ENCODE measurements at places on chromosomes 5 and 9.

GRCh38 chr5:168962306-168962705 lies 338.6 kb downstream of the SLIT3 start:
- no peak for DNase-seq

DNA sequence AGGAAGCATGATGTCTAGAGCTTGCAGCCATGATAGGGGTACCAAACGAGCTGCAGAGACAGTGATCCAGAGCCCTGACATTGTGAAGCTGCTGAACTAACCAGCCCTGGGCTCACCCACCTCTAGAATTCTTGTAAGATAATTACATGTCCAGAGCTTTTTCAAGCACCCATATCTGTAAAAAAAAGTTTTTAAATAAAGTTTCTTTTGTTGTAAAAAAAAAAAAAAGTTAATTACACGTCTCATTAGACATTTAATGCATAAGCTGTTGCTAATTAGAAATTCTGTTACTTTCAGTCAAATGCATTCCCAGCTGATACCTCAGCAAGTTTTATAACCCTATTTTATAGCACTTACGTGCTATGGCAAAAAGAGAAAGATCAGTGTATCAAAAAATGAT lies 65.6 kb downstream of the C9orf85 start:
- no peak for DNase-seq

- no peak for DNase-seq
Observed at GRCh38 chr5:73448463-73449136, at the start of gene FOXD1. FOXD1 (minus strand) TSS chr5:73448777; CDS start chr5:73448362, 415 bp downstream.

- DNase-seq: no peak
Observed at GRCh38 chr5:67693956-67694809, 497.6 kb upstream of the CD180 start.

DNA sequence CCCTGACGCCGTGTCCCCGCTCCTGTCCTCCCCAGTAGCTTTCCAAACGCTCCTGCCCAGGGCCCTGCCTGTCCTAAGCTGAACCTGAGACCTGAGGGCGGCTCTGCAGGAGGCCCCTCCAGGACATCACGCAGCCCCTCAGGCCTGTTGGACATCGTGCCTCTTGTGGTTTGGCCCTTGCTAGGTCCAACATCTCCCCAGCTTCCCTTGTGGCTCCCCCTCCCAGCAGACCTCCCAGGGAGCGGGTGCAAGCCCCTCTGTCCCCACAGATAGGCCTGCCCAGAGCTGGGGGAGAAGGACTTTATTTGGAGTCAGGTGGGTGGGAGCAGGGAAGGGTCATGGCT lies 4.1 kb downstream of the OBP2B start:
- no peak for DNase-seq
